ENCODE measurements at places on chromosomes 7 and 10.

DNA sequence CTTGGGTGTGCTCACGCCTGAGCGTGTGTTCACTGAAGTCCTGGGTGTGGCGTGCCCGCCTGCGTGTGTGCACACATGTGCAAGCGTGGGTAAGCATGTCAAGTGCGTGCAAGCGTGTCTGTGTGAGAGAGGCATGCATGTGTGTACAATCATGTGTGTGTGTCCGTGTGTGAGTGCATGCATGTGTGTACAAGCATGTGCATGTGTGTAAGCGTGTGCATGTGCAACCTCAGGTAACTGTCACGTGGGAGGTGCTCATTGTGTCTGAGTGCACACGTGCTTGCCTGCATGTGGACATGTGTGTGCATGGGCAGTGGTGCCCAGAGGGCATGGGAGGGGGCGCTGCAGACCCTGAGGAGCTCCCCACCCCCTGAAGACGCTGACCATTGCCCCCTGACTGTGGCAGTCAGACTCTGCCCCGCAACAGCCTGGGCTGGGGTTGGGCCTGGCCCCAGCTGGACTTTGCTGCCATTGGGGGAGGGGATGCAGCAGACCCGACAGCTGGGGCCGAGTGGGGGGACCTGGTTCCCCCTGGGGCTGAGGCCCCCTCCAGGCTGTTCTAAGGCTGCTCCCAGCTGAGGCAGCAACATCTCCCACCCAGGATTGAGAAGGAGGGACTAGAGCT is 88.1 kb downstream of the UNCX start:
- DNase-seq = no peak

GRCh38 chr7:148192491-148192890 is 398.1 kb upstream of the C7orf33 start:
- DNase-seq = no peak

DNA sequence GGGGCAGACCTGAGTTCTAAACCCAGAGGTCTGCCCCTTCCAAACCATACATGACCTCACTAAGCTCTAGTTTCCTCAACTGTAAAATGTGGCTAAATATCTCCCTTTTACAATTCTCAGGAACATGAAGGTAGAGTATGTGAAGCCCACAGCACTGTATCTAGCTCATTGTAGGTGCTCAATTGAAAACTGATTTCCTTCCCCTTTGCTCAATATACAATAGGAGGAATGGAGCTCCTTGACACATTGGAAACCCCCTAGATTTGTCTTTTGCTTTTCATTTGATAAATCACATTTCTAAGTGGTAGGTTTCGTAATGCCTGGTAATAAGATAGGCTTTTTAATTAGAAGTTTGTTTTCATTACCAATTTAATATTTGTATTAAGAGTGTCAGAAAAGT is 153.3 kb downstream of the ARID5B start:
- DNase-seq = no peak

DNA sequence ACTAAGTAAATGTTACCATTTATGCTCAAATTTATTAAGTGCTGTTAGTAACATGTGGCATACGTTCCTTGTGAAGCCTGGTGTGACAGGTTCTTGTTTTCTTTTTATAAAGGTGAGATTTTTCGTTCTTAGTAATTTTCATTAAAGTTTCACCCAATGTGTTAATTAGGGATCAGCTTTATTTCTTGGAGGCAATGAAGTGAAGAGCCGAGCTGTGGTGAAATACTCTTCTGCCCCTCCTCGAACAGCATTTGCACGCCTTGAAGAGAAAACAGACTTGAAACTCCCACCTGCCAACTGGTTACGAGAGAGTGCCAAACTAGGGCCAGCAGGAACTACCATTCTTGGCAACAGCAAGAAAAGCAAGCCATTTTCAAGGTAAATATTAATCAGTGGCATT is 1.5 kb downstream of the EDRF1 start:
- no peak for DNase-seq

DNA sequence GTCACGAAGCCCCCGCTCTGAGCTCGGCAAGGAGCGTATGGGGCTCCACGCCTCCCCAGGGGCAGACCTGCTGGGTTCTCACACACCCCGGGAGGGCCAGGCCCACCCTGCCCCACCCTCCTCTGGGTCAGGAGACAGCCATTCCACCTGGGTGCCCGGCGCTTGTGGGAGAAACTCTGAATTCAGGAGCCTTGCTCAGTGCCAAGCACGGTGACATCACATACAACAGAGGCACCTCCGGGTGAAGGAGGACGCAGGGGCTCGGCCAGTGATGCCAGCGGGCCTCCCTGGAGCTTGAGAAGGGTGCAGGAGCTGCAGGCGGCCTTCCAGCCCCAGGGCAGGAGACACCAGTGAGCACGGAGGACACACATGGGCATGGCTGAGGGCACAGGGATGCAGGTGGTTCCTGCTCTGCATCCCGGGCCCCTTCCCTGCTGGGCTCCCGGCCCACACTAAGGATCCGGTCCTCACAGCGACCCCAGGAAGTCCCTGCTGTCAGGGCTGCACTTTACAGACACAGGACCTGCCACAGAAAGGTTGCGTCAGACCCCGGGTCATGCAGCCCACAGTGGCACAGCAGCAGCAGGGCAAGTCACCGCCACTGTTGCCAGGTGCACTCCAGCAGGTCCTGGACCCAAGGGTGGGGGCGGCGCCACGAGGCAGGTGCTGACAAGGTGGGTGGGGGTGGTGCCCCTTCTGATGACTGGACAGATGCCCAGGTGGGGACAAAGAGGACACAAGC is 108.0 kb downstream of the MAD1L1 start:
- DNase-seq = no peak

DNA sequence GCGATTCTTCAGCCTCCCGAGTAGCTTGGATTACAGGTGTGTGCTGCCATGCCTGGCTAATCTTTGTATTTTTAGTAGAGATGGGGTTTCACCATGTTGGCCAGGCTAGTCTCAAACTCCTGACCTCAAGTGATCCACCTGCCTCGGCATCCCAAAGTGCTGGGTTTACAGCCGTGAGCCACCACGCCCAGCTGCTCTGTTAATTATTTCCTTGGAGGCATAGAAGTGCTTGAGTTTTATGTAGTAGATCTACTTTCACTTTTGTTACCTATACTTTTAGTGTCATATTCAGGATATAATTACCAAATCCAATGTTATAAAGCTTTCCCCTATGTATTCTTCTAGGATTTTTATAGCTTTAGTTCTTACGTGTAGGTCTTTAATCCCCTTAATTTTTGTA is 1093.0 kb downstream of the GATA3 start:
- DNase-seq = no peak
